ENCODE measurements at places on chromosomes 1 and 21.

DNA sequence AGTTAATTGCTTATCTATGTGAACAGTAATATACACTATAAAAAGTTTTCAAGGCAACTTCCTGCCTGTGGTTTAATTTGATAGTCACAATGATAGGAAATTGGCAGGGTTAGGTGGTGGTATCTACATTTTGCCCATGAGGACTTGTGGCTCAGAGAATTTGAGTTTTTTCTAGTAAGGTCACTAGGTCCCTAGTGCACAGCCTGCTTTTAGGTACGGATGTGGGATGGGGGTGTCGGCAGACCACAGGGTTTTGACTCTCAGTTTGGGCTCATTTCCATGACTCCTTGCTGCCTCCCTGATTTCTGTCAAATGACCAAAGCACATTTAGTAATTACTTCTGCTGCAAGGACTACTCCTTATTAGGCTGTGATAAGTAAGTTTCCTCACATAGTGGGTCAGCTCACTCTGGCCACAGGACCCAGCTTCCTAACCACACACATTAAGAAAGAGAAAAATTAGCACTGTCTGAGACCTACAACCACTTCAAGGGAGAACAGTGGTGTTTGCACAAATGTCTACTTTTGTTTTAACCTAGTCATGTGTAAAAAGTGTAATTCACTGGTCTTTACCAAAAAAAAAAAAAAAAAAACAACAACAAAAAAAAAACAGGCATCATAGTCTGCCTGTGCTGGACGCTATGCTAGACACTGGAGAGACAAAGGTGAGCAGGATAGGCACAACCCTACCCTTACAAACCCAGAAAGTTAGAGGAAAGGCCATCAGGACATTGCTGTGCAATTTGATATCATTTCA is 43.7 kb downstream of the MRPL39 start:
- DNase-seq, result no peak

- DNase-seq, result no peak
Observed at GRCh38 chr1:26811708-26812107, 14.8 kb upstream of the ZDHHC18 start.

GRCh38 chr1:161044908-161045735 is 655 bp downstream of the USF1 start:
- DNase-seq, result no peak

- no peak for DNase-seq
Observed at GRCh38 chr1:33143176-33143575, 38.7 kb downstream of the TRIM62 start.

DNA sequence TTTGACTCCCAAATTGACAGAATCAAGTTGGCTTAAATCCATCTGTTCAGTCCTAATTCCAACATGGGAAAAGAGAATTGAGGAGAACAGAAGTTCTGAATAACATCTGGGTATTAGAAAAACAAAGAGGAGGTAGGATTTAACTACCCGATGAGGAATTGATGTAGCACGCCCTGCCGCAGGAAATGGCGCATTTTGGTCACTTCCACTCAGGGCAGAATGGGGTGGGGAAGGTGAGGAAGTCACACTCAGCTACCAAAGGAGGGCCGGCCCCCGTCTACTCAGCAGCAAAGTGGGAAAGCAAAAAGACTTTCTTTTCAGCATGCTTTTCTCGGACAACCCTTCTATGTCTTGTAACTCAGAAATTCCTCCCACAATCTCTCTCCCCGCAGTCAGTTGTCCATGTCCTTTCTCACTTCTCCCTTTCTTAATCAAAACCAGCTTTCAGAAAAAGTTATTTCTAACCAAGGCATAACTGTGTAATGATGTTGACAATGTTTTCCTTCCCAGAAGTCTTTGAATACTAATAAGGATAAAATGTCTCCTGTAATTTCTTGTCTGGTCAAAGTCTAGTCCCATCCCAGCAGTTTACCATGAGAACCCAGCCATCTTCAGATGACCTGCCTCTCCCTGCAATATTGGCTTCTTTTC is 60.5 kb upstream of the SIPA1L2 start:
- no peak for DNase-seq

DNA sequence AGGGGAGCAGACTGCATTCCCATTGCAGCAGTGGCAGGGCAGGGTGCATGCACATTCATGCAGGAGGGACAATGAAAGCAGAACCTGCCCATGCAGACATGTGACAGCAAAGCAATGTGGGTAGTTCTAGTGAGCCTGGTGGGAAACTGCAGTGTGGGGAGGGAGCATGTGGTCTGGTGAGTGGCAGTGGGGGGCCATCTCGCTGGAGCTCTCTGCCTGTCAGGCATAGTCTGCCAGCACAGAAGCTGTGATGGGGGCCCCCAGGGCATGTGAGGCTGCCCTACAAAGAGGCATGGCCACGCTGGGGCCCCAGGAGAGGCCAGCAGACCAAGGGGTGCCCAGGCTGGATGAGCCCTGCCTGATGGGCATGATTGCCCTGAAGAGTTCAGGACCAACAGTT is 579.7 kb downstream of the PTPRC start:
- no peak for DNase-seq

GRCh38 chr21:18449605-18450550 is 46.3 kb upstream of the TMPRSS15 start:
- no peak for DNase-seq

- DNase-seq, result no peak
Observed at GRCh38 chr1:81430236-81430938, 370.3 kb upstream of the ADGRL2 start.

DNA sequence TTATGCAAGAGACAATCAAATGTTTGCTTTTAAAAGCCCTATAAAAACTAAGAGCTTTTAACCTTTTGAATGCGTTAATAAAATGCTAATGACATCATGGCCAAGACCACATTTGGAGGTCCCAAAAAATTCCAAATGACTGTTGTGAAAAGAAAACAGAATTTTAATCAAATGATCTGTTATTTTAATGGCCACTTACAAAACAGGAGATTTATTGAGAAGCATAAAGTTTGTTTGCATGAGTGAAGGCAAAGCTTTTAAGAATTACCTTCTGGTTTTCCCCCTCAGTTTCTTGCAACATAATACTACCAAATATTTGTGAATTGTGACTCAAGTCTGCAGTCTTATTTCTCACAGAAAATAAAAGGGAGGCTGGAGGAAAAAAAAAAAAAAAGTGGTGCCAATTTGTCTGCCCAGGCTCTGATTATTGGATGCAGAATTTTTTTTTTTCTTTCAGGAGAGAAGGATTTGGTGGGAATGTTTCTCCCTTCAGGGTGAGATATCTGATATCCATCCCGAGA is 60.7 kb downstream of the GORAB start:
- DNase-seq, result no peak

DNA sequence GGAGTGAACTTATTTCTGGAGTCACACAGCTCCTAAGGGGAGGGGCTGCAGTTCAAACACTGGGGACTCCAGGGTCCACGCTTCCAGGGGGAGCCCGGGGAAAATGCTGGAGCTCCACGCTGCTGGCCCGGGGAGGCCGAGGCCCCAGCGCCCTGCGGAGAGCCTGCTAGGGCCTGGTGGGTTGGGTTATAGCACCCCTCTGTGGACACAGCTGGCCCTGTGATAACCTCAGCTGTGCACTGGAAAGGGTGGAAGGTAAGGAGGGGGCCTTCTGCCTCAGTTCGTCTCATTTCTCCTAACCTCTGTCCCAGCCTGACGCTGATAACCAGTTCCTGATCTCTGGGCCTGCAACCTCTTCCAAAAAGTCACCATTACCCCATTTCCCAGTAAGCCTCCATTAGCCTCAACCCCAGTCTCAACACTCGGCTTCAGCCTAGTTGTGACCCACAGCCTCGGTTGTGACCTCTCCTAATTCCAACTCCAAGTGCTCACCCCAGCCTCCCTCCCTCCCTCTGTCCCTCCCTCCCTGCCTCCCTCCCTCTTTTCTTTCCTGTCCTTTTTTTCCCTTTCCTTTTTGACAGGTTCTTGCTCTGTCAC is 7.1 kb downstream of the NBL1 start:
- DNase-seq, result no peak

- no peak for DNase-seq
Observed at GRCh38 chr1:28927648-28928313, 13.4 kb downstream of the EPB41 start.

DNA sequence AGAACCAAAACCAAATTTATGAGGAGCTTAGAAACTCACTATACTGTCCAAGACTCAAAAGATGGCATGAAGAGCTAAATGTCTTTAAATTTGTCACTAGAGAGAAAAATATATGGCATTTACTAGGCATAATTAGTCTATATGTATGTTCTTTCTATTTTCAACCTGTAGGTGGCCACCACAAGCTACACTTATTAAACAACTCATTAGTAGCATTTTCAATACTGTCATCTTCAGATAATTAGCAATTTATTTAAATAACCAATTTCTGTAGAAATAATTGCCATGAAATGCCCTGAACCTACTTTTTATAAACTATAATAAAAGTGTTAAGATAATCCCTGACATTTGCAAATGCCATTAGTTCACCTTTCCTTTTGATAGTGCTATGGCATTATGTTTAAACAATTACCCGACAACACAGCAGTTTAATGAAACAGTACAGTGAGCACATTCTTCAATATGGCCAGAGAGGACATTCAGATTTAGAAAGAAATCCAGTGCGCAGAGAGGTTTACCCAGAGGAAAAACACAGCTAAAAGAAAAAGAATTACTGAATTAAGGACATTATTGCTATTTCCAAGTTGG is 522.5 kb downstream of the PTBP2 start:
- DNase-seq, result no peak

DNA sequence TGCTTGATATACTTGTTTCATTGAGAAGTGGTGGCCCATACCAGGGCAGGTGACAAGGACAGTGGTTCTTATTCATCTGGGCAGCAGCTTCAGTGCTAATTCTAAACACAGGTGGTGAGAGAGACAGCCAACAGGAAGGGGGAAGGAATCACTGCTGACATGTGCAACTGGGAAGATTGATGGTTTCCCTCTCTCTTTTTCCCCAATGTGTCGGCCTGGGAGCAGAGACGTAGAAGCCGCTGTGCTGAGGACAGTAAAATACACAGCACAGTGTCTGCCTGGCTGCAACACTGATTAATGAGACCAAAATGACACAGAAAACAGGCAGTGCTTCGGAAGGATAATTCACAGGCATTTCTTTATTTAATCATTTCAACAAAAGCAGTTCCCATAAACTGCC is 48.8 kb downstream of the WARS2 start:
- no peak for DNase-seq

DNA sequence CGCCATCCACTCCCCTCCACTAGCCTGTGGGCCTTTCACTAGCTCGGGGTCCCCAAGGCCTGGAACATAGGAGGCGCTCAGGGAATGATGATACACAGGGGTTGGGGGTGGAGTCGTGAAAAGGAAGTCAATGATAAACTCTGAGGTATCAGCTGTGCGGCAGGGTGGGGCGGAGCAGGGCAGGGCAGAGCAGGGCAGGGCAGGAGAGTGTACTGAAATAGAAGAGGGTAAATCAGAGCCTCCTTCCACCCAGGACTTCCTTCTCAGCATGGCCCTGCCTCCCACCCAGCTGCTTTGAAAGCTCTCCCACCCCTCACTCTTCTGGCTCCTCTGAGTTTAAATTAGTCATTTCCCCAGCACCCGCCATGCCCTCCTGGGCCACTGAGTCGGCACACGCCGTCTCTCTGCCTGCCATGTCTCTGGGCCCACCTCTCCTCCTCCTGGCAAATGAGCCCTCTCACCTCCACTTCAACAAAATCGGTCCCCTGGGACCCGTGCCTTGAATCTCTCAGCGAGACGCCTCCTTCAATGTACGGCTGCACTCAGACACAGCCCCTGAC is 16.9 kb downstream of the CAPZB start:
- DNase-seq, result no peak

GRCh38 chr1:37239225-37239740 is 205.0 kb upstream of the GRIK3 start:
- no peak for DNase-seq

DNA sequence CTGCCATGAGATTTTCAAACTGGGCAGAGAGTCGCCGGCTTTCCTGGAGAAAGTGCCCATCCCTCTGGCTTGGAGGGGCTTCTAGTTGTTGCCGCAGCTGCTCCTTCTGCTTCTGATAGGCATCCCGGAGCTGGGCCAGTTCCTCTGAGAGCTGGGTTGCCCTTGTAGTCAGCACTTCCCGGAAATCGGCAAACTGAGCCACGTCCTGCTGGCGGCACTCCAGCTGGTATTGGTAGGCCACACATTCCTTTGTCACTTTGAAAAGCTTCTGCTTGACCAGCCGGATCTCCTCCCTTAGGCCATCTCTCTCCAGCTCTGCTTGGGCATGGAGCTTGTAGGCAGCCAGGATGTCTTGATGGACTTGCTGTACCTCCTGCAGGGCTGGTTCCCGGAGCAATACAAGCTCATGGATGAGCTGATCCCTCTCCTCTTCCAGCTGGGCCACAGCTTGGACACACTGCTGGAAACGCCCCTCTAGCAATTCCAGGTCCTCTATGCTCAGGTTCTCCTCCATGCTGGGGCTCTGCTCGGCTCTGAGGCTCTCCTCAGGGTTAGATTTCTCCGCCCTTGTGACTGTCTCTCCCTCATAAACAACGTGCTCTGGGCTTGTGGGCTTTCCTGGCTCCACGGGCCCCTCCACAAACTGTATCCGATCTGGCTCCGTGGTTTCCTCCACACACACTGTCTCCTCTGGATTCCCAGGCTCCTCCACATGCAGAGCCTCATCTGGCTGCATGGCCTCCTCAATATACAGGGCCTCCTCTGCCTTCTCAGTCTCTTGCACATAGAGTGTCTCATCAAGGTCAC is 7.3 kb downstream of the SYNC start:
- DNase-seq, result no peak

DNA sequence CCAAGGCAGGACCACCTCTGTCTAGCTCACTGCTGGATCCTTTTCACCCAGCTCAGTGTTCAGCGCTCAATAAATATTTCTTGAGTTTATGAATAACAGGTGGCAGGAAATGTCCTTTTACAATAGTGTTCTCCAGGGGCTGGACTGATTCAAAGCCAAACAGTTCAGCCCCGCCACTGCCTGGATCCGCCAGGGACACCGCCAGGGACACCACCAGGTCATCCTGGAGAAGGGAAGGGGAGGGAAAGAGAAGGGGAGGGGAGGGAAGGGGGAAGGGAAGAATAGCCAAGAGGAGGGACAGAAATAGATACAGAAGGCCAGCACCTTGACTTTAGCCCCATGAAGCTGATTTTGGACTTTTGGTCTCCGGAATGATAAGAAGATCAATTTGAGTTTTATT is 255.6 kb downstream of the GRIK3 start:
- DNase-seq, result no peak

DNA sequence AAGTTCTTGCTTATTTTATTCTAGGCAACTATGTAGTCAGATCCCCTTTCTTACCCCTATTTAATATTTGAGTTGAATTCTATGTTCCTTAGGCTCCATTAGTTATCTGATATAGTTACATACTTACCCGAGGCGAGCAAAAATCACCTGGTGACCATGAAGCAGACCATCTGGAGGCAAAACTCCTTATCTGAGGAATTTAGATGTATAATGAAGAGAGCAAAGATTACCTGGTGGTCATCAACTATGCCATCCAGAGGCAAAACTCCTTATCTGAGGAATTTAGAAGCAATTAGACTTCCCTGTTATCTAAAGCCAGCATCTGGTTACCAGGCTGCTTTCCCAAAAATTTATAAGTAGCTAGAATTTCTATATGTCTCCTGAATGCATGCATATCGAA is 129.9 kb downstream of the PATJ start:
- DNase-seq, result no peak

DNA sequence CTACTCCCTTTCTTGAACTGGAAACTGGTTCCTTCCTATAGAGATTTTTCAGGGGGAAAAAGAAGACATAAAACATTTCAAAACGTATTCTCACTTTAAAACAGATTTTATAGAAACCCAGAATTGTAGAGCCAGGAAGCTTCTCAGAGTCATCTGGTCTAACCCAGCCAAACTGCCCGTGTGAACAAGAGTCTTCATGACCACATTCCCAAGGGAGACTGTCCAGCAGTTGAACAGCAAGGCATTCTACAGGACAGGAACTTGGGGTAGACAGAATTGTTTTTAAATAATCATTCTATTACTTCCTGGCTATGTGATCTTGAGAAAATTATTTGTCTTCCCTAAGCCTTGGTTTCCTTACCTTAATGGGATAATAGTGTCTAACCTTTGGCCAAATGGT is 163.5 kb upstream of the IVNS1ABP start:
- no peak for DNase-seq

Measured in non-pigmented ciliary epithelial cell (primary cell).